ENCODE measurements at places on chromosomes 16 and 17. TPM values are rescaled to one million over a fixed set of nuclear protein-coding genes. Genes with fewer than 3 reads are reported as not detected.

DNA sequence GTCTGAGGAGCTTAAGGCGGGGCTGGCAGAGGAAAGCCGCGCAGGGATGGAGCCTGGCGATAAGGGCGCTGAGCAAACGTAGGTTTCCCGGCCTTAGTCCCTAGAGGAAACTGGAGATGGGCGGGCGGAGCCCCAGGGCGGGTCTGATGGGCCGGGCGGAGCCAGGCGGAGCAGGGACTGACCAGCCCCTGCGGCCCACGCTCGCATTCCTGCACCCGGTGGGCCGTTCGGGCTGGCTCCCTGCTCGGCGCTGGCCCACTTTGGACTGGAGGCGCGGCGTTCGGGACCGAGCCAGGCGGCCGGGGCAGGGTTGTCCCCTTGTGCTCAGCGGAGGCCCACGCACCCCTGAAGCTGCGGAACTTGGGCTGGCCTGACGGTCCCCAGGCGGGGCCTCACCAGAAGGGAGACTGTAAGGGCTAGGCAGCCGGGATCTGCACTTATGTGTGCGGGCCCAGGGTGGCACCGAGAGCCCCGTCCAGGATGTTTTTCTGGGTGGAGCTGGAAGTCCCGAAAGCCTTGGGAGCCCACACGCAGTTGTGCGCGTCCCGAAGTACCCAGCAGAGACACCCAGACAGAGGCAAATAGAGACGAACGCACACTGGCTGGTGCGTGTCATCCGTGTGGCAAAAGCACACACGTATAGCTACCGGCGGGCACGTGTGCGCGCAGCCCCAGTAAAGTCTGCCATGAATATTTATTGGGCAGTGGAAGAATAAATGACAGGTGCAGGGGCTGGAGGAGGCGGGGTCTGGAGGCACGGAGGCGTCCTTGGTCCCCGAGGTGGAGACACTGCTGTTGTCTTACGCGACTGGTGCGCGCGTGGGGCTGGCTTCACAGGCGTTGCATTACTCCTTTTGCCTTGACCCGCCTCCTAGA lies 1.4 kb downstream of the PYDC1 start:
- peaks cover 13% of the 10 kb centered on the region for H3K4me1 ChIP-seq
- no peaks in the 10 kb centered on the region for H3K36me3 ChIP-seq
- peaks cover 49% of the 10 kb centered on the region for H3K27me3 ChIP-seq
- peak overlapping the region; percentile 13 for H3K27ac ChIP-seq

GRCh38 chr17:38967290-38967738 lies at the start of gene FBXO47:
Gene FBXO47 (minus strand): TSS chr17:38967403. CDS start chr17:38963025, 4,378 bp downstream.
- H3K4me1 ChIP-seq = peaks cover 15% of the 10 kb centered on the region
- H3K27me3 ChIP-seq = no peaks in the 10 kb centered on the region
- peak; percentile 77 for DNase-seq
- H3K36me3 ChIP-seq = no peaks in the 10 kb centered on the region

- no peak overlapping the region for H3K4me3 ChIP-seq
- H3K4me1 ChIP-seq = no peaks in the 10 kb centered on the region
- no peak for DNase-seq
- H3K27ac ChIP-seq = no peak overlapping the region
- no peaks in the 10 kb centered on the region for H3K36me3 ChIP-seq
- no peaks in the 10 kb centered on the region for H3K27me3 ChIP-seq
These were observed 49.8 kb upstream of the ACSF3 start for GRCh38 chr16:89043636-89044417.

DNA sequence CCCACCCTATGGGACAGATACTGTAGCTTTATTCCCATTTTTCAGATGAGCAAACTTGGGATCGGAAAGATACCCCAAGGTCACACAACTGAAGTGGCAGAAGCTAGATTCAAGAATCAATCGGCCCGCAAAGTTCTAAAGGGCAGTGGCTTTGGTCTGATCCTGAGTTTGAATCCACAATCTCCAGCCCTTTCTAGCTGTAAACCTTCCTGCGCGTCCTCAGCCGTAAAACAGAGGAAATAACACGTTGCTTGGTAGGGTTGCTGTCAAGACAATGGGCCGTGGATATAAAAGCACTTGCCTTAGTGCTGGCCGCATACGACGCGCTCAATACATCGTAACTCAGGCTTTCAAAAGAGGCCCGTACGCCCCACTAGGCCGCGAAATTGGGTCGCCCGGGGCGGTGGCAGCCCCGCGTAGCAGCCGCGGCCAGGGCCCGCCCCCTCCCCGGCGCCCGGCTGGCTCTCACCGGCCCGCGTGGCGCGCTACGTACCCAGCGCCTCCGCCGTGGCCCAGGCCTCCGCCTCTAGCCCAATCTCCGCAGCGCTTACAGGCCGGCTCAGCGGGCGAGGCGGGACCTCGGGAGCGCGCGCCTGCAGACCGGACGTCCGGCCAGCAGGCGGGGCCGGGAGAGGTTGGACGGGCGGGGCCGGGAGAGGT lies at the start of gene DCAKD:
DCAKD (minus strand) TSS at position 573 of the 660 bp plus-strand sequence. CDS start 16,747 bp downstream, outside the sequence.
- H3K4me1 ChIP-seq = peaks cover 27% of the 10 kb centered on the region
- DNase-seq = peak; percentile 93

GRCh38 chr17:29911641-29912177 lies 18.3 kb downstream of the SSH2 start:
- no peak overlapping the region for H3K27ac ChIP-seq
- no peaks in the 10 kb centered on the region for H3K27me3 ChIP-seq
- H3K4me1 ChIP-seq = peaks cover 1% of the 10 kb centered on the region
- no peak overlapping the region for H3K4me3 ChIP-seq
- no peak for DNase-seq

GRCh38 chr16:75271441-75272096 lies 20.1 kb upstream of the BCAR1 start:
- no peak for DNase-seq
- H3K27ac ChIP-seq = no peak overlapping the region
- peaks cover 3% of the 10 kb centered on the region for H3K4me1 ChIP-seq
- peaks cover 45% of the 10 kb centered on the region for H3K27me3 ChIP-seq
- no peaks in the 10 kb centered on the region for H3K36me3 ChIP-seq

The ZNF385C gene
- 0.58 TPM for total RNA-seq

The PLCG2 gene
- 15.2 TPM for total RNA-seq

The TNFSF13 gene
- 8.2 TPM for total RNA-seq

The CPPED1 gene
- 7.8 TPM for total RNA-seq

The HSPB9 gene
- total RNA-seq = 0.31 TPM

All from activated naive CD8-positive, alpha-beta T cell treated with anti-CD3 and anti-CD28 coated beads, Interleukin-2, amount 10 ng/mL, durations not matched to agents 7 days and 5 days (primary cell).